ENCODE measurements at places on chromosomes 11 and 22.

- no peak for DNase-seq
Measured at GRCh38 chr11:118524757-118525470, 2.4 kb upstream of the TTC36 start.

DNA sequence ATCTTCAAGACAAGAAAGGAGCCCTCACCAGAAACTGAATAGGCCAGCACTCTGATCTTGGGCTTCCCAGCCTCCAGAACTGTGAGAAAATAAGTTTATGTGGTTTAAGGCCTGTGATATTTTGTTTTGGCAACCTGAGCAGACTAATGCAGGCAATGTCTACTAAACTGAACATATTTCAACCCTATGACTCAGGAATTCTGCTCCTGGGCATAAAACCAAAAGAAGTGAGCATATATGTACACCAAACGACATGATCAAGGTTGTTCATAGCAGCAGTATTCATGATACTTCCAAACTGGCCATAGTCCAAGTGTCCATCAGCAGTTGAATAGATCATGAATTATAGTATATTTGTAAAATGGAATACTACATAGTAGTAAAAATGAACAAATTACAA is 29.0 kb downstream of the CSNK2A3 start:
- no peak for DNase-seq

GRCh38 chr11:103824116-103824515 is 212.3 kb upstream of the DDI1 start:
- no peak for DNase-seq

DNA sequence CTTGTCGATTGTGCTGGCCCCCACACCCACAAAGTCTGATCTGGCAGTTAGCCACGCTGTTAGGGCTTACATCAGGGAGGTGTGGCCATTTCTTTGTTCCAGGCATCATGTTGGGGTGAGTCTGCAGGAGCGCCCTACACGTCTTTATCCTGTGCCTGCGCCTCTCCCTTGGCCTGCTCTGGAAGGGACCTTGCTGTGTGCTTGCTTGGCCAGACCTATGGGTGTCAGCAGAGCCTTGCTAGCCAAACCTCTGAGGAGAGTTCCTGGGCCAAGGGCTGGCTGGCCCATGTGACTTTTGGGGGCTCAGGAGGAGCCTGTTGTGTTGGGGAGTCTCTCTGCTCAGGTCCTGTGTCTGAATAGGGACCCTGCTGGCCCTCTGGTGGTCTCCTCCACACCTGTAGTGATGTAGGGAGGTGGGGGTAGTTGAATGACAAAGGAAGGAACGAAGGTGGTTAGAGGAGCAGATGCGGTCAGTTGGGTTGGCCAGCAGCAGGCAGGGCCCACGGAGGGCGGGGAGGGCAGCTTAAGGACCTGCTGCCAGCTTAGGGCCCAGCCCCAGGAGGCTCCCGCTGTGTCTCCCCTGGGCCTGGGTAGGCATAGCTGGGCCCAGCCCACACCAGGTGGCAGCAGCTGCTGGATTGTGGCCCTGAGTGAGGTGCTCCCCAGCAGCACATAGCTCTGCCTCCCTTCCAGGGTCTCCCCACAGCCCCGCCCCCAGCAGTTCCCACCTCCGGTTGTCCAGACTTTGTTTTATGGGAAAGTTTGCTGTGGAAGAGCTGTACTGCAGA is 7.9 kb downstream of the PPIL2 start:
- no peak for DNase-seq

DNA sequence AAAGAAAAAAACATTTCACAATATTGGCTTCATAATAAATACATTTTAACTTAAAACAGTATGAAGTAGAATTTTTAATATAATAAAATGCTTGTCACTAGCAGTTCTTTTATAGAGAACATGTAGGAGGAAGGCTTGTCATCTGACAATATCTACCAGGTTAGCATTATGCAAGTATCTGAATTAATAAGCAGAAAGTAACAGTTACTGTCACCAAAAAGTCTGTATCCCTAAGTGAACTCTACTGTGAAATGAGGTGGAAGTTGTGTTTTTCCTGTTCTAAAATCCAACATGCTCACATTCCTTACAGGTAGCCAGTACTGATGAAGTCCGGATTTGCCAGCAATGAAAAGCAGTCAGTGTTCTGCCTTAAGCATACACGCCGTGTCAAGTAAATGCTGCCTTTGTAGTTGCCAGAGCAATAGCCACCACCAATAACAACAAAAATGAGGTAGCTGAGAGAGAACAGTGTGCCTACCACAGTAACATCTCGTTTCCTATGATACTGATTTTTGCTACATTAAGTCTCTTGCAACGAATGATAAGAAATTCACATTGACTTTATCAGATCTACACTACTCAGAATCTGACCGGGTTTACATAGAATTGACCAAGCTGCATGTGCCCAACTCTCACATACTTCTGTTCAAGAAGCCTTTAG is 95.5 kb downstream of the SIK3 start:
- DNase-seq: no peak

GRCh38 chr11:123628936-123629683 is 25.3 kb downstream of the SCN3B start:
- DNase-seq: no peak

DNA sequence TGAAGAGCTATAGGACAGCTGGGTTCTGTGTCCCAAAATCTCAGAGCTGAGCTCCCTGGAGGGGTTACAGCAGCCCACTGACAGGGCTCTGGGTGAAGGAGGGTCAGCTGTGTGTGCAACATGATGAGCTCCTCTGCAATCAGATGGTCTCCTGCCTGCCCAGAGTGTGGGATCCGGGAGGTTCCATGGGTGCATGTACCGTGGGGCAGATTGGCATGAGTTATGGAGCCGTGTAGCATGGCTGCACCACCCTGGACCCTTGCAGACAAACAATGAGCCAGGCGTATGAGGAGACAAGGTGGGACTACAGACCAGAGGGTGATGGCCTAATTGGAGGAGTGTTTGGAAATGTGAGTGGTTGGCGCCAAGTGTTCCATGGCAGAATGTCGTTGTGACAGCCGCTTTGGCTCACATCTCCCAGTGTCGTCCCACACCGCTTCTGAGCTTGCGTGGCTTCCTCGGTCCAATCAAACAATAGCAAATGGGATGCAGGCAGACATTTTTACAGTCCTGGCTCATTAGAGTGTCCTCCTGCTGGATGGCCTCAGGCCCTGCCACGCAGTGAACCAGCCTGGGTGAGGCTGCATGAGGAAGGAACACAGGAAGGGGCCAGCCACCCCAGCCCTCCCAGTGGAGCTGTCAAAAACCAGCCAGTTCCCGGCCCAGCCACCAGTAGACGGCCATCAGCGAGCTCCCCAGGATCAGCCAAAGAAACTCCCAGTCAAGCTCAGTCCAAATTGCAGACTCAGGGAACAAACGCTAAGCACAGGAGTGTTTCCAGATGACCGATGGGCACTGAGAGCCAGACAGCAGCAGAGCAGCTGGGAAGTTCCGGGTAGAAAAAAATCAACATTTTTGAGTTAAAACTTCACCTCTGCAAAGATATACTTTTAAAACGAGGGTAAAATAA is 1066.9 kb downstream of the BRD1 start:
- DNase-seq: no peak

DNA sequence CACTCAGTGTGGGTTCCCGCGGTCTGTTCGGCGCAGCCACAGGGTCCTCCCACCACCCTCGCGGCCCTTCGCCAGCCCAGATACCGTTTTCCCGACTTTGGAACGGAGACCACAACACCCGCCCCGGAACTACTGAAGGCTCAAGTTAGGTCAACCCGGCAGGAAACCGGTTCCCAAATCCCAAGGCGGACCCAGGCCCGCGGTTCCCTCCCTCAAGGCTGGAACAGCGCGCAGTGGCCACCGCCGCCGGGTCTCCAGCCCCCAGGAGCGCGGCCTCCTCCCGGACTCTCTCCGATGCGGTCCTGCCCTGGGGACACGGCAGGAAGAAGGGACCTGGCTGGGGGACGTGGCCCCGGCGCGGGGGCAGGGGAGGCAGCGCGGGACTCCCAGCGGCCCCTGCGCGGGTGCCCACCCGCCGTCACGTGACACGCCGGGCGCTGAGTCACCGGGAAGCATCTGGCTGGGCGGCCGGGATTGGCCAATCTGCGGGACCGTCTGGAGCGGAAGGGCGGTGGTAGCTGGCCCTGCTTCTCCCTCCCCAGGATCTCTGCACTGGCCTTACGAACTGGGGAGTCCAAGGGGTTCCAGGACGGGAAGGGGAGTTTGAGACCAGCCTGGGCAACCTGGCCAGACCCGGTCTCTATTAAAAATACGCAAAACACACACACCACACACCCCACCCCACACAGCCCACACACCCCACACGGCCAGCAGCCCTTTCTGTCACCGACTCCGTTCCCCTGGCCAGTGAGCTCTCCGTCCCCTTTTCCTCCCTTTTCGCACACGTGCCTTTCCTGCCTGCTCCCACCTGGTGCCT is 21.5 kb upstream of the MALAT1 start:
- DNase-seq: peak; percentile 86

DNA sequence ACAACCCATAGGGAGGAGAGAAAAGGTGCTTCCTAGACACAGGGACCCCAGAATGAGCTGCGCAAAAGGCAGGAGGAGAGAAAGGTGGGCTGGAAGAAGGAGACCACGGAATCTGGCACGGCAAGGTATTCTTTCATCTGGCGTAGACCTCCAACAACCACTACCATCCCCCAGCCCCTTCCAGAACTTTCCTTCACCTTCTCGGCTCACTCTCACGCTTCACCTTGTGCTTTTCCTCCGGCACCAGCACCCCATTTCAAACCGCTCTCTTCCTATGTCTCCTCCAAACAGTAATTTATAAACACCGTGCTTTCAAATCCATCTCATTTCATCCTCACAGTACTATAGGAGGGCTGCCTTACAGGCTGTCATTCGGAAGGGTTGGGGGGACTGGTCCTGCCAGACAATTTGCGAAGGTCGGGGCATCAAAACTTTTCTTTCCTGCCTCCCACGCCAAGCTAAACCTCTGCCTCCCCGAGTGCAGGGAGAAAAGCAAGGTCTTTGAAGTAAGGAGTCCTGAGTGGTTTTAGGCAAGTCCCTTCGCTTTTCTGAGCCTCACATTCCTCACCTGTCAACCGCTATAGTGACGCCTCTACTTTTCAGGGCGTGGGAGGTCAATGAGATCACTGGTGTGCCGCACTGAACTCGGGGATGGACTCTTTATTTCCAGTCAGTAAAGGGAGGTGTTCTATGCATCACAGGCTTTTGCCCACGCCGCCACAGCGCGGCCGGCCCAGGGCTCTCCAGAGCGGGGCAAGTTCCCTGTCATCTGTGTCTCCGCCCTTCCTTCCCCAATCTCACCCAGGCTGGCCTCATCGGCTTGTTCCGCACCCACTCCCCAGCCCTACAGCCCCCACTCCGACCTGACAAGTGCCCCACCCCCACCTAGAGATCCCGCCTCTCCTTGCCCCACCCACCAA is 800 bp downstream of the KCTD21 start:
- DNase-seq: no peak

GRCh38 chr22:37860796-37861421 is 11.7 kb downstream of the EIF3L start:
- no peak for DNase-seq

DNA sequence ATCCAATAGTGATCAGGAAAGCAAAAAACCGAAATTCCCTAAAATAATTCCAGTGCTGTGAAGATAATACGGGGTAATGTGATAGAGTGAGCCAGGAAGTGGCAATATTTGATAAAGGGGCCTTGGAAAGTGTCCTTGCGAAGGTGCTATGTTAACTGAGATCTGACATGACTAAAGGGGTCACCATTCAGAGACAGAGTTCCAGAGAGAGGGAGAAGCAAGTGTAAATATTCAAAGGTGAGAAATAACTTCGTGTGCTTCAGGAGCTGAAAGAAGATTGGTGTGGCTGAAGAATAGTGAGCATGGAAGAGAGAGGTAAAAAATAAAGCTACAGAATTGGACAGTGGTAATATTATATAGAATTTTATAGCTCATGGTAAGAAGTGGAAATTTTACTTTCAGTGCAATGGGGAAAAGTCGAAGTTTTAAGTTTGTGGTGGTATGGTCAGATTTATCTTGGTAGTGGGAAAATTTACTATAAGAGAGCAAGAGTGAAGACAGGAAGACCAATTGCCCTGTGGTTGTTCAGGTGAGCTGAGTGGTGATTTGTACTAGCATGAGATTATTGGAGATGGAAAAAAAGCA is 164.5 kb downstream of the JRKL start:
- DNase-seq: no peak

GRCh38 chr11:81092522-81092921 is 1641.1 kb downstream of the FAM181B start:
- no peak for DNase-seq

GRCh38 chr22:49573109-49573765 is 254.4 kb downstream of the BRD1 start:
- DNase-seq: no peak

DNA sequence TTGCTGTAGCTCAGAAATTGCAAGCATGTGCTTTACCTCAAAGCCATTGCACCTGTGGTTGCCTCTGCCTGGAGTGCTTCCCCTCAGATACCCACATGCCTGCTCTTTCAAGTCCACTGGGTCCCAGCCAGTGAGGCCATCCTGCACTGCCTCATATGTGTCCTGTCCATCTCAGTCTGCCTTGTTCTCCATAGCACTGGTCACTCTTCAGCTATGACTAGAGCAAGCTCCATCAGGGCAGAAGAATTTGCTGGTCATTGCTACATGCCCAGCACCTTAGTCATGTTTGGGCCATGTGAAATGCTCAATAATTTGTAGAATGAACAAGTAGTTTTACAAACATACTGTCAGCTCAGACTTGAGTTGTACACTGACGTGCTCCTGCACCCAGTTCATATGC is 64.4 kb upstream of the HORMAD2 start:
- DNase-seq: no peak

DNA sequence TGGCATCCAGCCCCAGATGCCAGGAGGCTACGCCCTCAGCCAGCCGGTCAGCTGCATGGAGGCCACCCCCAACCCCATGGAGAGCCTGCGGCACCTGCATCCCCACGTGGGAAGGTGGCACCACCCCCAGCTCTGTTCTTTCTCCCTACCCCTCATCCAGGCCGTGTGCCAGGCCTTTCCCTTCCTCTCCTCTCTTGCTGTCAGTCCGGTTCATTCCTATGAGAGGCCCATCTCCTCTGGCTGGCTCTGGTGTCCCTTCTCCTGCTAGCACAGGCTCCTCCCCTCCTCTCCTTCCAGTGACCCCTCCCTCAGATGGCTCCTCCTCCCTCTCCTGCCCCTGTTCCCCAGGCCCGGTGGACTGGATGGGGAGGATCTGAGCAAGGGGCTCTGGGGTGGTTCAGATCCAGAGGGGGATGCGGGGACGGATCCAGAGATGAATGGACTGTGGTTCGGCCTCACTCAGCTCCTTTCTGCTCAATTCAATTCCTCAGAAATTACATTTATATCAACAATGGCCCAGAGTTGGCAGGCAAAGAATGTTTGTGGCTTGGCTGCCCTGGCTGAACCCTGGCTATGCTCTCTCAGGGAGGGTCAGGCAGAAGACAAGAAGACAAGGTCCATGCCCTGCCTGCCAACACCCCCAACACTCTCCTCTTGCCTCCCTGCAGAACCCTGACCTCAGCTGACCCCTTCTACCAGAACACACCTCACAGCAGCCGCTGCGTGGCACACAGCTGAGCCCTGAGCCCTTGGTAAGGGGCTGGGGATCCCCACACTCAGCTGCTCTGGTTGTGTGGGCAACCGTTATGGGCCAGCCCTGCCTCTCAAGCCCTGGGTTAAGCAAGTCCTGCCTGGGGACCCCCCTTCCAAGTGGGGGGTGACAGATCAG is 18.5 kb upstream of the LRRC10B start:
- no peak for DNase-seq
